ENCODE measurements at places on chromosomes 2 and 18. TPM values are rescaled to one million over a fixed set of nuclear protein-coding genes. Genes with fewer than 3 reads are reported as not detected.

IMPA2 gene
- 227 TPM for total RNA-seq

DNA sequence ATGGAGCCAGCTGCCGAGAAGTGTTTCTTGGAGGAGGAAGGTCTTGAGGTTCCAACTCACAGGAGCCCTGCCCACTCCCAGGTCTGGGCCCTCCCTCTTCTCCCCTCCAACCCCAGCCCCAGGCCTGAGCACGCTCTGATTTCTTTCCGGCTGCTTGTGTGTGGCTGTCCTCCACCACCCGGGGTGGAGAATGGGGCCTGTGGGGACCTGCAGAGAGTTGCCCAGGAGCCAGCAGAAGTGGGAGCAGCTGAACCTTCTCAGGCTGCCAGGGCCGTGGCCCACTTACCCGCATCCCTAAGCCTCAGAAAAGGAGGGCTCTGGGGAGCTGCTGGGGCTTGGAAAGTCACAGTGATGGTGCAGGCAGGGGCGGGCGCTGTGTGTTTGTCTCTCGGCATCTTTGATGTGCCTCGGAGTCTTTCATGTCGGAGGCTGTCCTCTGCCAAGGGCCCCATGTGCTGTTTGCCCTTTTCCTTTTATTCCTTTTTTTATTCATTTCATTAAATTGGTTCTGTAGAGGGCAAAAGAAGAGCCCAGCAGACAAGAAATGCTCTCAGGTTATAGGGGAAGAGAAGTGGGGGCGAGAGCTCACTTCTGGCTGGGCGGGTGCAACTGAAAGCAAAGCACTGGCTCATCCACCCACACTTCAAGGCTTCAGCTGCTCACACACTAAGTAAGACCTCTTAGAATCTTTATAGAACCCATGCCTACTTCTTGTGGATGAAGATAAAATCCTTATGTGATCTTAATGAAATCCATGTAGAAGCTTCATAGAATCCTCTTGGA lies 52.5 kb downstream of the SDC1 start:
- no peak for ATAC-seq

DNA sequence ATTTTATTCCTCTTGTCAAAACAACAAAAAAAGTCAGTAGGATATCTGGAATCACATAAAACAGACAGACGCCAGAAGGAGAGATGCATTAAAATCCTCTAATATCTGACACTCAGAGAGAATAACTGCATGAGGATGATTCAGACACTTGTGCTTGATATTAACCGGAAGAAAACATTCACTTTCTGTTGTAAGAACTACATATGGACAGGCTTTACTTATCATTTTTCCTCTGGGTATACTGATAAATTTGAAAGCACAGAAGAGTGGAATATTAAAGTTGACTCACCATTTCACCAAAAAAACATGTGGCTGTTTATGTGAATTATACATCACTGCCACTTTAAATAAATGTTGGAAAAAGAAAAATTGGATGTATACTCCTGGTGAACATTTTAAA lies 589.1 kb upstream of the CDH2 start:
- ATAC-seq = no peak

DNA sequence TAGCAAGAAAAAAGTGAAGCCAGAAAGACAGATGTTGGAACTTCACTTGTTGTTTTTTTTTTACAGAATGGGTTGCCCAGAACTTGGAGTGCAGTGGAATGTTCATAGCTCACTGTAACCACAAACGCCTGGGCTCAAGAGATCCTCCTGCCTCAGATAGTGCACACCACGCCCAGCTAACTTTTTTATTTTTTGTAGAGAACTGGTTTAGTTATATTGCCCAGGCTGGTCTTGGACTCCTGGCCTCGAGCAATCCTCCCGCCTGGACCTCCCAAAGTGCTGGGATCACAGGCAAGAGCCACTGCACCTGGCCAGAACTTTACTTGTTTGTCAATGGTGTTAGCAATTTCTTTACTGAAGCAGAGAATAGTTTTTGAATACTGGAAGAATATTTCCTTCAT lies 11.9 kb upstream of the ASPRV1 start:
- no peak for ATAC-seq

- ATAC-seq = no peak
Observed at GRCh38 chr18:28063271-28063761, 113.6 kb downstream of the CDH2 start.

DNA sequence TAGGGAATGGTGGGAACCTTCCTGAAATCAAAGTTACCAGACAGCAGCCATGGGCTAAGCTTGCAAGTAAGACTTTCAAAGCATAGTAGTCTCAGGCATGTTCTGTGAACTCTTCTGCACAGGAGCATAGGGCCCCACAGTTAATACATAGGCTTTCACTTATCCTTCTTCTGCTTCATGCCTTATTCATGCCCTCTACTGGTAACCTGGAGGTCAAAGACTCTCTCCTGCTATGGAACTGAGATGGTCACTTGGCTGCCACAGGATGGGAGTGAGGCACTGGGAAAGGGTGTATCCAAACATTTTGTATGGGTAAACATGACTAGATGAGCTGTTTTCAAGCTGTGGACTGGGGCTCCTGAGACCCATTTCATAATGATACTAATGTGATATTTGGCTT lies 49.1 kb upstream of the ZNF638 start:
- no peak for ATAC-seq

All from gastroesophageal sphincter (tissue), 4 donors.